ENCODE measurements at places on chromosomes 1 and 21.
A peak's percentile ranks its signal among the peaks of the same experiment; 100 is the strongest.

GRCh38 chr1:65420590-65421350 lies at the start of the genes LEPR and LEPROT:
Gene LEPR, plus strand, starts transcription at chr1:65420668. Its CDS starts 144,898 bp downstream, at chr1:65565566.
Gene LEPROT, plus strand, starts transcription at chr1:65420668. Its CDS starts 57 bp downstream, at chr1:65420725.
- peak; percentile 76 for DNase-seq

DNA sequence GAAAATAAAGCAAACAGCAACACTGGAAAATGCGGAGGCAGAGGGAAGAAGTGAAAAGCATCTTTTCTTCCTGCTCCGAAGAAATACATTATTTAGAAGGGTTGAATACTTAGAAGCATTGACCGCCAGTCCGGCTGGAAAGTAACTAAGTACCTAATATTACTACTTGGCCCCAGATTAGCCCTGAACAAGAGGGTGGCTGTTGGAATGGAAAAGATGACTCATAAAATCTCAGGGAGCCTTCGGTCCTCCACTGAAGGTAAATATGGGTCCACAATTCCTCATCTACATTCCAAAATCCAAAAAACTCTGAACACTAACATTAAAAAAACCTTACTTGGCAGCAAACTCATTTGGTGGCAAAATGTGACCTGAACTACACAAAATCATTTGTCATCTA lies 40.1 kb downstream of the BCAR3 start:
- no peak for DNase-seq

- DNase-seq, result peak; percentile 67
Observed at GRCh38 chr1:156705321-156705917, at the start of gene CRABP2. Gene CRABP2, minus strand, starts transcription at chr1:156705583. Its CDS starts 137 bp downstream, at chr1:156705446.

DNA sequence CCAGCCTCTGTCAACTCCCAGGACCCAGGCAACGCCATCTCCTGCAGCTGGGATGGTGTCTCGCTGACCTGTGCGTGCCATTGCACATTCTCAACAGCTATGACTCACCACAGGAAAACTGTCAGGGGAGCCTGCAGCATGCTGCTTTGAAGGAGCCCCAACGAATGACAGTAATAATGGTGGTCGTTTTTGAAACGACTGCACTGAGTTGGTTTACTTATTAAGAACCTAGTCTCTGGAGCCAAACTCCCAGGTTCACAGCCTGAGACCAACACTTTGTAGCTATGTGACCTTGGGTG lies 21.6 kb downstream of the TCEA3 start:
- DNase-seq, result no peak

GRCh38 chr1:168421399-168422004 lies 122.3 kb downstream of the XCL2 start:
- DNase-seq, result no peak

DNA sequence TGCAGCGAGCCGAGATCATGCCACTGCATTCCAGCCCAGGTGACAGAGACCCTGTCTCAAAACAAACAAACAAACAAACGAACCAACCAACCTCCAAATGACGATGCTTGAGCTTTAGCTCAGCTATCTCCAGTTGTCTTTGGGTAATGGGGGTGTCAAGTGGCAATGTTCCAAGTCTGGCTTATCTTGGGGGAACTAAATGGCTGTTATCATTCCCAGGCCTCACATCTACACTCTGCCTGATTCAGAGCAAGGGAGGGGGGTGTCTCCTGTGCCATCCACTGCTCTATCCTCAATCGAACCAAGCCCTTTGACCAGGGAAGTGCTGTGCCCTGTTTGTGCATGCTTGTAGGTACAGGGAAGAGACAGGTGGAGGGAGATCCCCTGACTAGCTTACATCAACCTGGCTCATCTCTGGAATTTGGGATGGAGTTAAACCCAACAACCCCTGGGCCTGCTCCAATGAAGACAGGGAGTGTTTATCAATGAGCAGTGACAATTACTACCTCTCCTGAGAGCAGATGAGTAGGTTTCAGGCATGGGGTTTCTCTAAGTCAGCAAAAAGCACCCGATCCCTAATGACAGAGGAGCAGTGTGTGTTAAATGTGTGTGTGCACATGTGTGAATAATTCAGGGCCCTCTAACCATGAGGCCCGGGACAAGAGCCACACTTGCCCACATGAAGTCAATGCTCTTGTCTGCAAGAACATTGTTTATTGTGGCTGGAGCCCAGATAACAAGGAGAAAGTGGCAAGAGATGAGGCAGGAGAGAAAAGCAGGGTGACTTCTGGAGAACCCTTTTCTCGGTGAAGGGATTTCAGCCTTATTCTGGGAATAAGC lies 20.3 kb upstream of the IL6R start:
- no peak for DNase-seq

DNA sequence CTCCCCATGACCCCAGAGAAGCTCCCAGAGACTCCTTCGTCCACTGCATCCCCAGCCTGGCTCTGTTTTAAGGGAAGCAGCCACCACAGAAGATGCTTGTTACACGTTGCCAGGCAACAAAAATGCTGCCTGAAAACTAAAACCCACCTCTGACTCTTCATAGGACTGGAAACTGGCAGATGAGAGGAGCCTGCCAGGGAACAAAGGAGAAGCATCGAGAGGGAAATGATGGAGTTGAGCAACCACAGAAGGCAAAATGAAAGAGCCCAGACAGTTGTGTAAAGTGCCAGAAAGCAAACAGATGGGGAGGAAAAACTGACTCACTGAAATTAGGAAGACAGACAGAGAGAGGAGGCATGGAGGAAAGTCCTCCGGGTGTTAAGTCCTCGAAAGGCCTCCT lies 118.4 kb downstream of the KCNN3 start:
- DNase-seq, result no peak

Data from HuH-7 (cell line).